ENCODE measurements at places on chromosomes 16 and 17. TPM values are rescaled to one million over a fixed set of nuclear protein-coding genes. Genes with fewer than 3 reads are reported as not detected.

DNA sequence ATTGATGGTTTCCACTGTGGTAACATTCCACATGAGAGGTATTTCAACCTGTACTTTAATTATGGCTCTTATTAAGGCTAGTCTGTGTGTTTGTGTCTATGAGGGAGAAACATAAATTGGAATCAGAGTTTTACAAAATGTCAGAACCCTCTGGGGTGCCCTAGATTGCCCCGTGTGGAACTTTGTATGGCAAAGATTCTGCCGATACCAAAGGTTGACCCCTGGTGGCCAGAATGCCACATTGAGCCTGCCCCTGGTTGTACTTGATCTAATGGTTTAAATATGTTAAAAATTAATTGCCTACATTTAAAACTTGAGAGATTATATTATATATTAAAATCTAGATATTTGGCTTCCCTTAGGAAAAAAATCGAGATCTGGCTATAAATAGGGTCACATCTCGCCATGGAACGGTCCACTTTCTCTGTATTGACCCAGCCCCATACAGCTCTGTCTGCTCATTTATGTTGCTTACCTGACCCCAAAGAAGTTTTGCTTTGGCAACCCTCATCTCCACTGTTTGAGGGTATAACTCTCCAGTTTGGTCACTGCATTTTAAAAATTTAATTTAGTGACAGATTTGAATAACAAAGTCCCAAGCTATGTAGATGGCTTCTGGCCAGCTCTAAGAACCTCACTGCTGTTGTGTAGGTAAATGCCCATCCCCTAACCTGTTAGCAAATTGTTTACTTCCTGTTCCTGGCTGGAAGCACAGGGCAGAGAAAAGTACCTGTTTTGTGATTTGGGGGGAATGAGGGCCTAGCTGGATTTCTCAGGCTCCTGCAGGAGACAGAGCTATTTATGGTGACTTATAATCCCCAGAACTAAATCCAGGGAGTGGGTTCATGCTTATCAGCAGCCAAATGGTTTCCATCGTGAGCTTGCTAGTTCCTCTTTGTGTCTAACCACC, 95.0 kb downstream of the PLCG2 start:
- peak; percentile 54 for ATAC-seq

DNA sequence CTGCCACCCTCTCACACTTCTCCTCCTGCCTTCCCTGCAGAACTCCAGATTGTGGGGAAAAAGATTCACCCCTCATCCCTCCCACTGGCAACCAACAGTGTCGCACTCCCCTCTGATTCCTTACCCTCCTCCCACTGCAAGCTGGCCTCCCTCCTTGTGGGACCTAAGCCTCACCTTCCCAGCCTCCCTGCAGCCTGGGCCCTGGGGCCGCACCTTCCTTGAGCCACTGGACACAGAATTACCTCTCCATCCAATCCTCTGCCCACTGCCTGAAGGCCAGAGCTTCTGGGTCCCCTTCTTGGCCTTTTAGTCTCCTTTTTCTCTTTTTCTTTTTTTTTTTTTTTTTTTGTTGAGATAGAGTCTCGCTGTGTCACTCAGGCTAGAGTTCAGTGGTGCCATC, 33.9 kb downstream of the NGFR start:
- ATAC-seq = no peak

GRCh38 chr17:56020369-56020768, 132.9 kb upstream of the ANKFN1 start:
- ATAC-seq = no peak

GRCh38 chr17:6327007-6327406, 107.9 kb downstream of the AIPL1 start:
- no peak for ATAC-seq

The HSD11B2 gene
- 13.4 TPM for total RNA-seq

The ITGAD gene
- 0.35 TPM for total RNA-seq

The CDH15 gene
- 0.30 TPM for total RNA-seq

The PIK3R5 gene
- 0.27 TPM for total RNA-seq

Measured in motor neuron (in vitro differentiated cells).